ENCODE measurements at places on chromosomes 6 and 20. TPM values are rescaled to one million over a fixed set of nuclear protein-coding genes. Genes with fewer than 3 reads are reported as not detected.

GRCh38 chr6:135901774-135902524 is 50.4 kb downstream of the PDE7B start:
- no peaks in the 10 kb centered on the region for H3K27me3 ChIP-seq
- no peaks in the 10 kb centered on the region for H3K36me3 ChIP-seq
- DNase-seq, result peak; percentile 31
- H3K27ac ChIP-seq, result peak overlapping the region; percentile 75

- DNase-seq, result no peak
- H3K36me3 ChIP-seq, result no peaks in the 10 kb centered on the region
- peak overlapping the region; percentile 39 for H3K27ac ChIP-seq
- H3K4me3 ChIP-seq, result no peak overlapping the region
- no peaks in the 10 kb centered on the region for H3K27me3 ChIP-seq
These were observed 8.8 kb downstream of the CLDN20 start for GRCh38 chr6:155272353-155273232.

- peaks cover 80% of the 10 kb centered on the region for H3K36me3 ChIP-seq
These were observed 7.1 kb downstream of the MRPS10 start for GRCh38 chr6:42210551-42210950.

- H3K27ac ChIP-seq, result no peak overlapping the region
- DNase-seq, result no peak
- no peak overlapping the region for H3K4me3 ChIP-seq
- no peaks in the 10 kb centered on the region for H3K36me3 ChIP-seq
- no peaks in the 10 kb centered on the region for H3K27me3 ChIP-seq
These were observed 59.5 kb downstream of the MYO6 start for GRCh38 chr6:75808507-75808906.

- peak overlapping the region; percentile 92 for H3K27ac ChIP-seq
- no peaks in the 10 kb centered on the region for H3K27me3 ChIP-seq
- DNase-seq, result peak; percentile 29
These were observed 709 bp upstream of the ZNF76 start for GRCh38 chr6:35258858-35259193.

- H3K27ac ChIP-seq, result no peak overlapping the region
- DNase-seq, result no peak
- no peak overlapping the region for H3K4me3 ChIP-seq
- H3K36me3 ChIP-seq, result no peaks in the 10 kb centered on the region
- H3K27me3 ChIP-seq, result no peaks in the 10 kb centered on the region
- H3K4me1 ChIP-seq, result no peaks in the 10 kb centered on the region
These were observed 16.2 kb upstream of the IYD start for GRCh38 chr6:150352321-150353296.

DNA sequence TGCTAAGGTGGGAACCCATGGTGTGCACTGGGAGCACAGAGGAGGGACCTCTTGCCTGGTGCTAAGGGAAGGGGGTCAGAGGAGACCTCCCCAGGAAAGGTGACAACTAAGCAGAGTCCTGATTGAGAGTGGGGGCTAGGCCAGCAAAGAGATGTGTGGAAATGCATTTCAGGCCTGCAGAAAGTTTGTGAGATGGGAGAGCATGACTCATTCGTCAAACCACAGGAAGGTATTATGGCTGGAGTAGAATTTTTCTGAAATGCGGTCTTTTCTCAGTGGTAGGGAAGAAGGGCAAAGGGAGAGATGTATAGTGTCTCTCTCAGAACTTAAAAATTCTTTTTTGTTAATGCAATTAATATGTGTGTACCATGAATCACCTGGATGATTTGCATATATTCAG is 23.6 kb upstream of the EDN1 start:
- no peak overlapping the region for H3K4me3 ChIP-seq
- H3K27ac ChIP-seq, result no peak overlapping the region
- no peaks in the 10 kb centered on the region for H3K4me1 ChIP-seq
- no peaks in the 10 kb centered on the region for H3K36me3 ChIP-seq
- no peak for DNase-seq

- H3K4me1 ChIP-seq, result peaks cover 34% of the 10 kb centered on the region
- no peak overlapping the region for H3K4me3 ChIP-seq
- peak; percentile 18 for DNase-seq
- no peak overlapping the region for H3K27ac ChIP-seq
- H3K36me3 ChIP-seq, result no peaks in the 10 kb centered on the region
These were observed 73.7 kb downstream of the LYRM2 start for GRCh38 chr6:89564752-89565427.

The FAM162B gene
- 6.7 TPM for total RNA-seq

All from tibial nerve (tissue), 4 donors.